Osteoblast (primary cell): ENCODE measurements at places on chromosomes 1 and 21. TPM values are rescaled to one million over a fixed set of nuclear protein-coding genes. Genes with fewer than 3 reads are reported as not detected.

DNA sequence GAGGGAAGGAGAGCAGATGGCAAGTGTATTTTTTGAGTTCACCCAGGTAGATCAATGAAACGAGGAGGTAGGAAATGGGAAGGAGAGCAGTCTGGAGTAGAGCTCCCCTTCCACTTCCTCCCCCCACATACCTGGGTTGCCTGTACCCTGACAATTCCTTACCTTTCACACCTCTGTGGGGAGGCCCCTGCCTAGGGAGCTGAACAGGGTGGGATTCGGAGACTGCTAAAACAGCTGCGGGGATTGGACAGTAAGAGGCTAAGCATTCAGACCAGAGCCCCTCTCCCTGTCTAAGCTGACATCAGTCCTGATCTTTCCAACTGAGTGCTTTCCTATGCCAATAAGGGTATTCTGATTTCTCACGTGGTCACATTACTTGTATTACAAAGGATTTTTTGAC is 14.5 kb downstream of the RCSD1 start:
- no peak for DNase-seq

GRCh38 chr1:37741130-37741529 is 23.8 kb downstream of the EPHA10 start:
- no peak for DNase-seq

- DNase-seq: no peak
Measured at GRCh38 chr1:178607718-178608408, 95.0 kb downstream of the TEX35 start.

DNA sequence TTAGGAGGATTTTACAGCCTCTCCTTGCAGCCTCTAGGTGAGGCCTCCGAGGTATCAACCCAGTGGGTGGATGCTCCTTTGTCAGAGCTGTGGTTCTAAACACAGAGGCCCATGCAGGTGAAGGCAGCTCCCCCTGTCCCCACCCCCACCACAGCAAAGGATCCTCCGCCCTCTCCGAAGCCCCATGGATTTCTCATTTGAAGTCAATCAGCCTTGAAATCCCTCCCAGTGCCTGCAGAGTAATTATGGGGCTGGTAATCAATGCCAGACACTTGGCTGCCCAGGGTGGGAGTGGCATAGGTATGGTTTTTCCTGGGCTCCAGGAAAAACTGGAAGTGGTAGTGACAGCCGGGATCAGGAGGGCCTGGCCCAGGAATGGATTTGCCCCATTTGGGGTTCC is 119.5 kb upstream of the CSF3R start:
- no peak for DNase-seq

DNA sequence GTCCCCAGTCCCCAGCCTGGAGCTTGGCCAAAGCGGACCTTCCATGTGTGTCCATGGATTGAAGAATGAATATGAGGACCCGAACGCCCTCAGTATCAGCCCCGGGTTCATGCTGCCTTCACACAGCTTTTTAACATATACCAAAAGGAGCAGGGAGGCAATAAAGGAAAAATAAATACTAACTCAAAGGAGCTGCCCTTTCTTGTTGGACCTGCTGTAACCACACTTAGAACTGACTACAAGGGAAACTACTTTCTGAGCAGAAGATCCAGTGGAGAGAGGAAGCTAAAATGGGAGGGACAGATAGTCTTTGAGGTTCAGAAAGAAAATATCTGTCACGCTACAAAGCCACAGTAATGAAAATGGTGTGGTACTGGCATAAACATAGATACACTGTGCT is 48.6 kb downstream of the CNN3 start:
- no peak for DNase-seq

Gene ALX3
- total RNA-seq: not detected in 2 replicates

DNA sequence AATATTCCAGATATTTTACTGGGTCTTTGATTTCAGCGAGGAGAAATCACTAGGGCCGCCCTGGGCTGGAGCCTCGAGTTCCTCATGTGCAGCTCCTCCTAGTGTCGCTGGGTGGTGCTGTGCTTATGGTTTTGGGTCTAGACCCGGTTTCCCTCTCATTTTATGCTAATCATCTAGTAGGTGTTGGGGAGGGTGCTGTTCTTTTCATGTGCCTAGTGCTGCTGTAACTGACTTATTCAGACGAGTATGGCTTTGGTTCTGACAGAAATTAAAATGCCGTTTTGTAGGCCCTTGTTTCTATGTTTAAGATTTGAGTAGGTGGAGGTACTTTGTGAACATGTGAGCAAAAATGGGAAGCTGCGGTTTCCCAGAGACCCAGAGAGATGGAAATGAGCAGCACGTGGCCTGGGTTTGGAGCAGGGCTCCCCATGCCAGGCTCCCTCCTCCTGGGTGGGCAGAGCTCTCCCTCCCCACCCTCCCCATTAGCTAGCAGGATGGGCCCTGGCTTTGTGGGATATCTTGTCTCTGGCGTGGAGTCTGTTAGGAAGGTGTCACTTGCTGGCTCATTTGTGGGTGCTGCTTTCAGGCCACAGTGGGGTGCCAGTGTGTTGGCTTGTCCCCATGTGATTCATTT is 74.0 kb upstream of the GPR88 start:
- DNase-seq: peak; percentile 68

- no peak for DNase-seq
Measured at GRCh38 chr1:162212713-162213112, 143.2 kb downstream of the NOS1AP start.

Gene PCBP3
- total RNA-seq: 1.1 and 1.2 TPM in 2 replicates

DNA sequence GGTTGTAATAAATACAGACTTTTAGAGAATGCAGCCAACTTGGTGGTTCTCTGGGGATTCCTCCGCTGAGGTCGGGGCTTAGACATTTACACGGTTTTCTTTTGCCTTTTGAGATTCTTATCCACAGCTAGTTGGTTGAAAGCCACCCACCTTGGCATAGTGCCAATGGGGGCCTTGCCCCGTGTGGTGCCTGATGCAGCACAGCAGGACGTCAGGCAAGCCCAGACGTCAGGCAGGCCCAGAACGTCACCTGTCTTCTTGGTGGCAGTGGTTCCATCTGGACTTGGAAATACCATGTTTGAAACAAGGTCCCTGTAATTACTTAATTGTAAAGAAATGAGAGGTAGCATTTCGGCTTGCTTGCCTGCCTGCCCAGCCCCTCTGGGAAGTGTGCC is 78.5 kb downstream of the GALNT2 start:
- no peak for DNase-seq

Gene SLAMF7
- under 0.01 TPM in 1 of 2 replicates, not detected in the other for total RNA-seq

DNA sequence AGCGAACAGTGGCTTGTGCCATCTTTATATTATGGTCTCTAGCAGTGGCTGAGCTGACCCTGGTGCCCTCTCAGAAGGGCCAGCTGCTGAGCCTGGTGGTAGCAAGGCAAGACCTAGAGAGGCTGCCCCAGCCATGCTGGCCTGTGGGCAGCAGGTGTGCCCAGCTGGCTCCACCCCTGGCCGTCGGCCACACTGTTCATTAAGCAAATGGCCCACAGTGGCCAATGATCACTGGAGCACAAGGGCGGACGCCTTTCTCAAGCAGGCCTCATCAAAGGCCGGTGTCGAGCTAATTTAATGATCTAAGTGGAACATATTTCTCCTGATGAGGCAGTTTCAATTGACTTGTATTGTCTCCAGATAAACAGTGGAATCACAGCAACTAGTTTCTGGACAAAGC is 89.4 kb downstream of the GRIK3 start:
- no peak for DNase-seq

- no peak for DNase-seq
Measured at GRCh38 chr1:177566495-177566894, 395.7 kb downstream of the BRINP2 start.

Gene ZNF593OS
- not detected in 2 replicates for total RNA-seq

Gene TRNP1
- 6.5 TPM in 2 replicates for total RNA-seq

Gene TNFRSF4
- total RNA-seq: under 0.01 TPM in 1 of 2 replicates, not detected in the other

DNA sequence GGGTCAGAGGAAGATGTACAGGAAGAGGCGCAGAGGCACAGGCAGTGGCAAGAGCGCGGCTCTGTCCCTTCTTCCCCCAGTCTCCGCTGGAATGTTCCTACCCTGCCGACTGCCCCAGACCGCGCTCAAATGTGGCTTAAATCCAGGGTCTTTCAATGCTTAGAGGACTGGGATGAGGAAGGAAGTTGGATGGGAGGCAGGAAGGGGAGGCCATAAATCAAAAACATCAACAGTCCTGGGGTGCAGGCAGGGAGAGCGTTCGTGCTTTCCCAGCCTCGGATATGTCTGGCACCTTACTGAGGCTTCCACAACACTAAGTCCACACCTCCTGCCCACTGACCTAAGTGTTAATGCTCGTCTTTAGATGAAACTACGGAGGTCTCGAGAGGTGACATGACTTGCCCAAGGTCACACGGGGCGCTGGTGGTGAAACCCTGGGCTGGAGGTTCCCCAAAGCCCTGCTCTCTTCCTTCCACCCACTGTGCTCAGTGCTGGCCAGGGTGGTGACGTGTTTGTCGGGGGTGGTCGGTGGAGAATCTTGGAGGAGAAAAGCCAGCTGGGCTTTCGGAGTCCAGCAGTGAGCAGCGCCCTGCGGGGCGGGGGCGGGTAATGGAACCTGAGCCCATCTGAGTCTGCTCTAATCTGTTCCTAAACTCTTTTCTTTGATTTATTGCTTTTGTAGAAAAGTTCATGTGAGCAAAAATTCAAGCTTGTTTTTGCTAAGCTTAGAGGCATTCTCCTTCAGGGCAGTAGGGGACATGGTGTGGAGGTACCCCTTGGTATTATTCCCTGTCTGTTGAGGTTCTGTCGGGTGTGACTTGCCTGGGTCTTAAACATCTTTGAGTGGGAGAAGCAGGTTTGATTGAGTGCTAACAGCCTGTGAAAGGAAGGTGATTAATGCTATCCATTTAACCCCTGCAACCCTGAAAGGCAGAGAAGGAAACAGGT is 708 bp downstream of the CDA start:
- DNase-seq: peak; percentile 89

- DNase-seq: no peak
Measured at GRCh38 chr21:33898586-33898985, 17.0 kb downstream of the ATP5PO start.

DNA sequence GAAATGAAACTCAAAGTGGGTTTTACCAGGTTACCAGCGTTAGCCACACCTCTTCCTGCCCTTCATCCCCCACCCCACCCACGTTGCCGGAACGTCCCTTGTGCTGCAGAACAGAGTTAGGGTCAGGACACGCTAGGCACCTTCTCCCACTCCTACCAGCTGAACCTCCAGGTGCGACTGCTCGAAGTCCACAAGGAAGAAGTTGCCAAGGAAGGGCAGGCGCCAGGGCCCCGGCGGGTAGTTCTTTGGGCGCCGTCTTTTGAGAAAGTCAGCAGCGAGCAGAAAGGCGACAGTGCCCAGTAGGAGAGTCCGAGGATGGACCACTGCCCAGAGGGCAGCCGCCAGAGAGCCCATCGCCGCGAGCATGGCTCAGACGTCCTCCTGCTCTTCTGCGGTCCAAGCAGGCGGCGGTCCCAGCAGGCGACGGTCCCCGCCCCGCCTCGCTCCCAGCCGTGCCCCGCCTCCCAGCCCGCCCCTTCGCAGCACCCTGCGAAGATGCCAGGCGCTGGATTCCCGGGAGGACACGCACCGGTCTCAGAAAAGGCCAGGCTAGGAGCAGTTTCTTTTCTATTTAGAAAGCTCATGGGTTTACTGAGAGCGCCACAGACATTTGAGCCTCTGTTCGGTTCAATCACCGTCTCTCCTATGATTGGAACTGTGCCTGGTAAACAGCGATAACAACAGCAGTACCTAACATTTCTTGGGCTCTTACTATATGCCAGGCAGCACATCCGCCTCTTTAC is at the start of gene CYP2J2:
Gene CYP2J2 (minus strand): TSS at position 393 of the 743 bp plus-strand sequence. CDS start 27 bp downstream, at position 366.
- DNase-seq: peak; percentile 60

GRCh38 chr1:57464756-57465155 is 40.9 kb upstream of the DAB1 start:
- no peak for DNase-seq

Gene PTAFR
- total RNA-seq: under 0.01 TPM in 2 replicates

Gene SPATA6
- total RNA-seq: 7.6 and 9.7 TPM in 2 replicates

- no peak for DNase-seq
Measured at GRCh38 chr1:192966073-192966472, 93.1 kb downstream of the UCHL5 start.

- no peak for DNase-seq
Measured at GRCh38 chr1:113784104-113784779, 25.0 kb upstream of the PHTF1 start.
